ENCODE measurements at places on chromosomes 2 and 18.

DNA sequence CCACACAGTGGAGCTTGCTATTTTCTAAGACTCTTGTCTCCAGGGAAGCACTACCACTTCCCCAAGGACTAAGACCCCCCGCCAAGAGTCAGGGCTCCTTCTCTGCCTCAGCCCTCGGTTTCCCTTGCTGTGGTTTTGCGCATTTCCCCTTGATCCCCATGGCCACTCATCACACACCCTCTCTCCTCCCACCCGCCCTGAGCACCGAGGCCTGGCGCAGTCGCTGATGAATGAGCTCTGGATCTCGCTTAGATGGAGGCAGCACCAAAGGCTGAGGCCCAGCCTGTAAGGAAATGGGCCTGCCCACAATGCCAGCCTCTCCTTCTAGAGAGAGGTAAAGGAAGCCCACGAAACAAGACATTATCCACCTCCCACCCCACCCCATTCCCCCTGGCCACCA lies 96.9 kb downstream of the TNS1 start:
- no peak for DNase-seq

GRCh38 chr2:95298486-95299111 lies 1.5 kb downstream of the KCNIP3 start:
- no peak for DNase-seq

DNA sequence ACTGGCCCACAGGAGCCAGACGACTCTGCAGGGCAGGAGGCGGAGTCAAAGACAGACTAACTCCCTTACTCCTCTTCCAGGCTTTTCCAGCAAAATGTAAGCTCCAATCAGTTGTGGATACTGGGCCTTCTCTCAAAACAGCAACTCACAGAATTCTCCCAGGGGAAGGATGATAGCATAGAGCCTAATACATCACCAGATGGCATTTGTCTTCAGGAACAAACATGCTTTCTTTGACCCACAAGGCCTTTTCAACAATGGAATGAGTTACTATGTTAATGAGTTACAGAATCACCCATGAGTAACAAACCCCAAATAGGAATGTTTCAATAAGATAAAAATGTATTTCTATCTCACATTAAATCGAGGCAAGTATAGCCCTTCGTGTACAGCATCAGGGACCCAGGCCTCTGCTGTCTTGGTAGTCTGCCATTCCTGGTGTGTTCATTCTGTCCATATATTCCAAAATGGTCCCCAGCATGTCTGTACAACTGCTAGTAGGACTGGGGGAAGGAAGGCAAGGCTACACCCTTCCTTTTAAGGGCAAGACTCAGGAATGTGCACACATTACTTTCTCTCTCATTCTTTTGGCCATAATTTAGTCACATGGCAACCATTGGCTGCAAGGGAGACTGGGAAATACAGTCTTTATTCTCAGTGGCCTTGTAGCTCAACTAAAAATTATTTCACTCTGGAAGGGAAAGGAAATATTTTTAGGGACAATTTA lies 76.4 kb downstream of the BOD1L2 start:
- no peak for DNase-seq

DNA sequence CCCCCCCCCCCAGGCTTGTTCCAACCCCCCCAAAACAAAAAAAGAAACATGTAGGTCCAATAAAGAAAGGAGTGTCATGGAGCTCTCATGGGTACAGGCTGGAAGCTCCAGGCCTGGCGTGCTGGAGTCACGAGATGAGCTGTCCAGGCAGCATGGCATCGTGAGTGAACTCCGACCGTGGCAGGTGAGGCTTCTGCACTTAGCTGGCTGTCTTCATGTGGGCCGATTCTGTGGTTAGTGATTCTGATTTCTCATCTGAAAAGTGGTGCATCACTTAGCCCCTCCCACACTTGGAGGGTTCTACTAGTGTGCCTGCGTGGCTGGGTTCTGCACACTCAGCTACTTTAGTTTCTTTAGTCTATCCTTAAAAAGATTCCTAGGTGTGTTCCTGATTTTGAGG lies 126.4 kb upstream of the MGAT5 start:
- peak; percentile 21 for DNase-seq

DNA sequence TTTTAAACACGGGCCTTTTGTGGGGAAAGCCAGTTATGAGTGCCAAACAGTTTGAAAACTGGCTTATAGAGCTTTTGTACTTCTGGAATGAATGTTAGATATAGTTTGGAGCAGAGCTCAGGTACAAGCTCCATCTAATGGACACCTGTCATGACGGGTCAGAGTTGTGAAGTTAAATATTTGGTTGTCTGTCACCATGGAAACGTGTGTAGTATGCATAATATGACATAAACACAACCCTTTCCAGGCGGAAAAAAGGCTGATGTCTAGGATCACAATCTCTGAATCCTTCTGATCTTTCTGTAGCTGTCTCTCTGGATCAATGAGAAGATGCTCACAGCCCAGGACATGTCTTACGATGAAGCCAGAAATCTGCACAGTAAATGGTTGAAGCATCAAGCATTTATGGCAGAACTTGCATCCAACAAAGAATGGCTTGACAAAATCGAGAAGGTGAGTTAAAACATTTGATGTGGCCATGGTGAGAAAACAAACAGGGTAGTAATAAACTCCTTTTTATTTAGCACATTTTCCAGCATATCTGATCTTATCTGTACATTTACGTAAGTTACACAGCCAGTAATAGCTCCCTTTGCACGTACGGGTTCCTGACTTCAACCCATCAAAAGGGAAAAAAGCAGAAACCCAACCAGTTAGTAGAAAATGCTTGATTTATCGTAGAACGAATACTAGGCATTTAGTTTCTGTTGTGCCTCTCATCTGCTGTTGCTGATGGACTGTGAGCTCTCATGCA lies 80.6 kb upstream of the EML6 start:
- DNase-seq, result no peak

DNA sequence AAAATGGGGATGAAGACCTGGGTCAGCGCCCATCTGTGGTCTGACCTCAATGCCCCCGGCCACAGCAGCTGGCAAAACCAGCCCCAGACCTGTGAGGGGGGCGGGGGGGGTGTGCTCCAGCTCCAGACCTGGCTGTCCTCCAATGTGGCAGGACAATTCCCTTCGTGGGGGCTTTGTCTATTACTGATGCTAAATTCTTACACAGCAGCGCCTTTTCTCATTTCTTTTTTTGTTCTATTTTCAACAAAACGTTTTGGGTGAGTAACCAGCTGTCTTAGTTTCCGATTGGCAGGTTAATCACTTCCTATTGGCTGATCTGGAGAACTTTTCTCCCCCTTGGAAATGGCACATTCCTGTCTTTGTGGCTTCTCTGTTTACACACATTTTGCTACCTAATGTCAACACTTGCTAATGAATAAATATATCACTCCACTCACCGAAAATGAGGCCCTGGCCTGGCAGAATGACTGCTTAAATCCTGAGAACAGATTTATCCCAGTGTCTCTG lies 4.4 kb downstream of the SMAD7 start:
- DNase-seq, result no peak

DNA sequence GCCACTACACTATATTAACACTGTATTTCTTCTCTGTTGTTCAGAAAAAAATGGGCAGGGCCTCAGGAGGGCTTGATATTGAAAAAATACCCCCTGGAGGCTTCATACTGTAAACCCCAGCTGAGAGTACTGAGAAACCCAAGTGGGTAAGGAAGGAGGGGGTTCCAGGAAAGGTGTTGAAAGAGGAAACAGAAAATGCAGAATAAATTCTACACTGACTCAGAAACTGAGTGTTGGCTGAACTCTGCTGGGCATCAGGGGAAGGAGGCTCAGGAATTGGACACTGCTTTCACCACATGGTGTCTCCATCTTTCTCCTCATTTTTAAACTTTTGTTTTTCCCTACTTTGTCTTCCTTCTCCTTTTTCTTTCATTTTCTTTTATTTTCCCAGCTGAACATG lies 253.7 kb downstream of the DYM start:
- DNase-seq, result no peak

Data from CD4-positive, alpha-beta T cell (primary cell).